Ammon's horn (tissue), 1 donor: ENCODE measurements at places on chromosomes 11 and 22.

DNA sequence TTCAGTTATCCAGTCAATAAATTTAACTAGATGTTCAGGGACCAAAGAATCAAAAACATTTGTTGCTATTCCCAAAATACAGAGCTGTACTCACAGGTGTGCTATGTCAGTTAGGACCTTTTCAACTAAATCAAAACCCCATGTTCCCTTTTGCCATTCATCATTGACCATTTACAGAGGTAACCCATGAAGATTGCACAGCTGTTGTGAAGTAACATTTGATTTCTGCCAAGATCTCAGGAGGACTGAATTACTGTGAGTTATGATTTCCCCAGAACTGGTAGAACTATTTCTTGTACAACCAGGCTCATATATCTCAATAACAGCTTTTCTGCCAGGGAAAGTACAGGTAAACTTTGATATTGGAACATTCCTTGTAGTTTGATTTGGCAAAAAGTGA lies 131.1 kb upstream of the FIBIN start:
- no peak for DNase-seq

DNA sequence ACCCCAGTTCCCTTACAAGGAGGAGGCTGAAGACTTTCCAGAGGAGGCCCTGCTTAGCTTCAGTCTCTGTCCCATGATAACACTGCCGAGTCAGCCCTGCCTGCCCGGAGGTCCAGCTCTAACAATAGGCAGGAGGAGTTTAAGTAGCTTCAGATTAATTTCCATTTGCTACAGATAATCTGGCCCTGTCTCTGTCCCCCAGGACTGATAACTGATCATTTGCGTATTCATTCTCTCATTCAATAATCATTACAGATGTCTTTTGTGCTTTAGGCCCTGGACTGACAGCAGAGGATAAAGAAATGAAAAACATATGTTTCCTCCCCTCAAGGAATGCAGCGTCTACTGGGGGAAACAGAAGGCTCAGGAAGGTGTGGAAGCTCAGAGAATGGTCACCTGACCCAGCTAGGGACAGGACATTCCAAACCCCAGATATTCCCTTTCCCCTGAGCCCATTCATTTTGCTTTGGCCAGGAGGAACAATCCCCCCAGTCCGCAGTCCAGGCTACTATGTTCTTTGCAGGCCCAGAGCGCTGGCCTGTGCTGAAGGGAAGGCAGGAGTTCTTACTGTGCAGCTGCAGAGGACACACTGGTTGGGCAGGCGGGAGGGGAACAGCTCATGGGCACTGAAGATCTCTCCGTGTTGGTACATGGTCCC lies 20.8 kb downstream of the CHRDL2 start:
- DNase-seq = no peak

- no peak for DNase-seq
Measured at GRCh38 chr22:46568102-46568809, 30.8 kb upstream of the CELSR1 start.

DNA sequence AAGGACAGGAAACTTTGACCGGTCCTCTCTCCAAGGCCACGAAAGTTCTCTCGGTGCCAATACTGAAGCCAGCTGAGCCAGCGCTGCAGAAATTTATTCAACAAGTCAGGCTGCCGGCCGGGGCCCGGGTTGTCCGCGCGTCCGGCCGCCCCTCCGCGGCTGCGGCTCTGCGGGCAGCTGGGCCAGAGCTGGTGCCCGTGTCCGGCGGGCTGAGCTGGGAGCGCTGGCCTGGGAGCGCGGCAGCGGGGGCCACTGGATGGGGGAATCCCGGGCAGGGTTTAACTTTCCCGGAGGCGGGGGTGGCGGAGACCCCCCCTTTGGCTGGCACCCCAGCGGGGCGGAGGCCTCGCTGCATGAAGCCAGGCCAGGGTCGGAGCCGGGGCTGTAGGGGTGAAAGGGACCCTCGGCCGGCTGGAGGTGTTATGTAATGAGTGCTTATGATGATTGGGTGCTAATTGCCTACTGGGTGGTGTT lies 12.3 kb upstream of the CACNA1I start:
- no peak for DNase-seq

- no peak for DNase-seq
Measured at GRCh38 chr22:45166932-45167331, 3.2 kb downstream of the NUP50 start.

- no peak for DNase-seq
Measured at GRCh38 chr22:18978506-18978905, 42.4 kb upstream of the PRODH start.

DNA sequence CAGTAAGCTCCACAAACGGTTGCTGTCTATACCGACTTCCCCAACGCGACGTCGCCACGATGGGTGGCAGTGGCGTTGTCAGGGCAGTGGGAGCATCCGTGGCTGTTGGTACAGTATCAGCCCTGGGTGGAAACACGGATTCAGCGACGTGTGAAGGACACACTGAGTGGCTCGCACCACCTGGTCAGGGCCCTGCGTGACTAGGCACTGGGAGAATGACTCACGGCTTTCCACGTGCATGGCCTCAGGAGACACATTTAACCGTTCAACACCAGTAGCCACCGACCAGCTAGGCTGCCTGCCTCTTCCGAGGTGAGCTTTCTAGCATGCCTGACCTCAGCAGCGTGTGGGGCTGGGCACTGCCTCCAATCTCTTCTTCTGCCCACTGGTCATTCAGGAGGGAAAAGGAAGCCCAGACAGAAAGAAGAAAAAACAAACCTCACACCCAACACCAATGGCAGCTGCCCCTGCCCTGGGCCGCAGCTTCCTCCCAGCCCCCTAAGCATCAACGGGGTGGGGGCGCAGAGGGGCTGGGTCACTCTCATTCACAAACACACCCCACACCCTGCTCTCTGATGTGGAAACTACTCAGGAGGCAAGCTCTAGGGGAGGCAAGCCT lies 59.0 kb downstream of the MYH9 start:
- DNase-seq = no peak

DNA sequence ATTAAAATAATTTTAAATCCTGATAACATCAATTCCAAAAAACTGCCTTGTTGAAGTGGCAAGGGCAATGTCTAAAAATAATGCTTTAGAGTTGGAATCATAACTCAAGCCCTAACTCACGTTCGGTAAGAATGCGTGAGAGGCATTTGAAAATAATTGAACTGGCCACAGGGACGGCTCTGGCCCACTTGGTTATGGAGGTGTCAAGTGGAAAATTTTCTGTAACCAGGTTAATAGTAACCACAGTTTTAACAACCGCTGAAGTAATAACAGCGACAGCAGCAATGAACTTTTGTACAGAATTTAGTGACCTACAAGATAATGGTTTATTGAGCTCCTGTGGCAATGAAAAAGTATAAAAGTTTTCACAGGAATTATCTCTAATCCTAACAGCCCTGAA lies 79.4 kb downstream of the ETS1 start:
- no peak for DNase-seq

DNA sequence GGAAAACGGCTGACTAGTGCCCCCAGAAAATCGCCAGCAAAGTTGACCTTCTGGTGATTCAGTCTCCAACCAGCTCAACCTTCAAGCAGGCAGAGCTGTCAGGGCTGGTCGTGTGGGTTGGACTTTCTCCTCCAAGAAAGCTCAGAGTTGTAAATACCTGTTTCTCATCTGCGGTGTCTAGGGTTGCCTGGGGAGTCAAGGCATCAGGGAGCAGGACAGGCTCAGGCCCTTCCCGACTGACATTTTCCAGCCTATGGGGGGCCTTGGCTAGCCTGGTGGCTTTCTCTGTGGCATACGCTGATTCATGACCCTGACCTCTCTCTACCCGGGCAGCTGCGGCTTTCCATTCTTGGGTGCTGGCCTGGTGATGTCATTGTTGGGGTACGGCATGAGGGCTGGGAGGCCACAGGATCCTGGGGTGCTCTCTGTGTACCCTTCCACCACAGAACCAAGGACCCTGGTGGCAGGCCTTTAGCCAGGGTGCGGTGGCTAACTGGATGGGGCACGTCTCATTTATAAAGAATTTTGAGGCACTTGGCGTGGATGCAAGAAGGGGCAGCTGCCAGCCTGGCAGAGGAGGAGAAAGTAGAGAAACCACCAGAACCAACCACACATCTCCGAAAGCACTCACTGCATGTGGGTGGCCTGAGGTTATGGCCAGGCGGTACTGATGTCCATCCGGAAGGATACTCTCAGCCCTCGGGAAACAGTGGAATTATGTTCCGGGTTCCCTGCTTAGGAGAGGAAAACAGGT lies 64.9 kb downstream of the BCR start:
- no peak for DNase-seq

- no peak for DNase-seq
Measured at GRCh38 chr11:2777386-2777785, 77.6 kb upstream of the KCNQ1OT1 start.

- no peak for DNase-seq
Measured at GRCh38 chr11:104926771-104927611, 28.7 kb upstream of the CASP12 start.

GRCh38 chr11:1227551-1228100 lies 4.8 kb downstream of the MUC5B start:
- no peak for DNase-seq

DNA sequence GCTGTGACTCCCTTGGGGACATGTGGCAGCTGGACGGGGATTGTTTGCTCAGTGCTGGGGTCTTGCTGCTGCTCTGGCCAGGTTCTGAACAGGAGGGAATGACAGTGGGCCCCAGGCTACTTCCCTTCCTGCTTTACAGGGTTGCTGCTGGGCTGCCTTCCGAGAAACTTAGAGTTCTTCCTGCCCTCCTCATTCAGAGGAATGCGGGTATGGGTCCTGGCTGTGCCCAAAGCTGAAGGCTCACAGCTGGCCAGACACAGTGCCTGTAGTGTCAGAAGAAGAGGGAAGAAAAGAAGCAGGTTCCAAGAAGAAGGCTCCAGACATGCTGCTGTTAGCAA lies 108.3 kb upstream of the PARVA start:
- DNase-seq = no peak

DNA sequence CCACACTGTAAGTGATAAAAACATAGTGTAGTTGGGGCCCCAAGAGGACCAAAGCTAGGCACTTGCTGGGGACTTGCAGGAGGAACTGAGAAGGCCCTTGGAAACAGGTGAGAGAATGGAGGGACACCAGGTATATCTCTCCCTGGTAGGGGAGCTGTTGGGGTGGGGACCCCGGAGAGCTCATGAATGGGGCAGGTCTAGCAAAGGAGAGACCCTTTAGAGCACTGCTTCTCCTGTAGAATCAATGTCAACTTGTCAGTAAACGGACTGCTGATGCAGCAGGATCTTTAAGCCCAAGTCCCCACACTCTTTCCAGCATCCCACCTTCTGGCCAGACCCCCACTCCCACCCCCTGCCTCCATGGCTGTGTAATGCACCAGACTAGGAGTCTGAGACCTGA lies 109.6 kb upstream of the THY1 start:
- DNase-seq = no peak

DNA sequence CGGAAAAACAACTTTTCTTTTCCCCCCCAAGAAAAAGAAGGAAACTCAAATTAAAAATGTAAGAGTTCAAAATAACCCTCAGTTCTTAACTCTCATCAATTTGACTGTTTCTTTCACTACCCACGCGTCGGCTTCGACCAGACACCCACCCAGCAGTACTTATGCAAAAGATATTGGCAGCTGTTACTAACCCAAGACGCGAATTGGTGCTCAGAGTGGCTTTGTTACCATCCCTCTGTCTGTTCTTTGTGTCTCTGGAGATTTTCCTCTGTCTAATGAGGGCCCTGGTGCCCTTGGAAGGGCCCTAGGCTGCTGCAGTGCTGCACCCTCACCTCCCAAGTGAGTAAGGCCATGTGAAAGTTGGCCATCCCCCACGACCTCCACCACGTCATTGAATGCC lies 180.5 kb upstream of the NECTIN1 start:
- DNase-seq = no peak

- no peak for DNase-seq
Measured at GRCh38 chr11:847876-848275, 5.2 kb downstream of the TSPAN4 start.

DNA sequence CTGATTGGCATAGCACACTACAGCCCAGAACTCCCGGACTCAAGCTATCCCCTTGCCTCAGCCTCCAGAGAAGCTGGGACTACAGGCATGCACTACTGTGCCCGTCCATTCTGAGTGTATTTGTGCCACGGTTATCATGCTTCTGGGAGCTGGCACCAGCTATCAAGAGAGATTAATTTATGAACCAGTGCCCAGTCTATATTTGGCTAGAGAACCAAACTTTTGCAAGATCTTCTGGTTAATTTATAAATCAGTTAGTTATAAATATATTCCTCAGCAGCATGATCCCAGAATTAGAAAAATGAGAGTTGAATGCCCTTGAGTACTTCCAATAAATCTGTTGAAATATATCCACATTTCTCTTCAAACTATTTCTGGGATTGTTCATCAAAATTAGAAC lies 67.5 kb upstream of the OR5AN1 start:
- DNase-seq = no peak

DNA sequence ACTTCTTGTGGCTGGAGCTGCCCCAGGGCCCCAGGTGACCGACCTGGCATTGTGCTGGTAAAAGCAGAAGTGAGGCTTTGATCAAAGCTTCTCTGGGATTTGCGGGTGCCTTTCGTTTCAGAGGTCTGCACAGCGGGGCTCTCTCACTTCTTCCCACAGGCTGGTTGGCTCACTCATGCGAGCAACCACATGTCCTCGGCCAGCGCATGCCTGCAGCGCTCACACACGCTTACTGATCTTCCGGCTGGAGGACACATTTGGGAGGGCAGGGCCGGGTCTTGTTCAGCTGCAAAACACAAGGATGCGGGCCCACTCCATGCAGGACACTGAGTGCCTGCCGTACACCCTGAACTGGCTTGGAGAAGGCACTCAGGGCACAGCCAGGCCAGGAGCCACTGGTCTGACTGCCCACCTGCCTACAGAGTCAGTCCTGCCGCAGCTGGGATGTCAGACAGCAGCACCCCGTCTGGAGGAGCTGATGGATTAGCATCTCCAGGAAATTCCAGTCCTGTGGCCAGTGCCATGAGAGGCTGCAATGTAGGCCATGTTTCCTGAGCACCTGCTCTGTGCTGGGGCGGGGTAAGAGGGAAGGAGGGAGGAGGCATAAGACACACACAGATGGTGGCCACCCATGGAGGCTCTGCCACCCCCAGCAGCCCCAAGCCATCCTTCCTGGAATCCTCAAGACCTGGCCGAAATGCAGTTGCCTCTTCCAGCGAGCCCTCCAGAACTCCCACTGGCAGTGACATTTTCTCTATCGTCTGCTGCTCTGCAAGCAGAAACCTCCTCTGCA lies 1383.2 kb downstream of the BRD1 start:
- DNase-seq = no peak

DNA sequence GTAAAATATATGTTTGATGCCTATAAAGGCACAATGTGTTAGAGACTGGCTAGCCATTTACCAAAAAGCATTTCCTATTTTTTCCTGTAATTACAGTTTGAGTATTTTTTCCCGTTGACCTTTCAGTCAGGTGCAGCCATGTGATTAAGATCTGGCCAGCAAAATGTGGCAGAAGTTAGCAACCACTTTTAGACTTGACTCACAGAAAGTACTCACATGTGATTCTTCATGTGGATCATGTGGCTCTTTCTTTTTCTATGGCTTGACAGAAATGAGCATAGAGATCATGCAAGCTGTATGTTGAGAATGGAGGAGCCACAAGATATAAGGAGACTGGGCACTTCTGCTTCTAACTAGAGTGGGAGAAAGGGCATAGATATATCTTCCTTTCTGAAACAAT lies 27.3 kb upstream of the RAB38 start:
- no peak for DNase-seq
